Lung (tissue), 17 donors: ENCODE measurements at places on chromosomes 3 and 15. TPM values are rescaled to one million over a fixed set of nuclear protein-coding genes. Genes with fewer than 3 reads are reported as not detected.

The FAM81A gene
- polyA plus RNA-seq = 0.67 TPM

DNA sequence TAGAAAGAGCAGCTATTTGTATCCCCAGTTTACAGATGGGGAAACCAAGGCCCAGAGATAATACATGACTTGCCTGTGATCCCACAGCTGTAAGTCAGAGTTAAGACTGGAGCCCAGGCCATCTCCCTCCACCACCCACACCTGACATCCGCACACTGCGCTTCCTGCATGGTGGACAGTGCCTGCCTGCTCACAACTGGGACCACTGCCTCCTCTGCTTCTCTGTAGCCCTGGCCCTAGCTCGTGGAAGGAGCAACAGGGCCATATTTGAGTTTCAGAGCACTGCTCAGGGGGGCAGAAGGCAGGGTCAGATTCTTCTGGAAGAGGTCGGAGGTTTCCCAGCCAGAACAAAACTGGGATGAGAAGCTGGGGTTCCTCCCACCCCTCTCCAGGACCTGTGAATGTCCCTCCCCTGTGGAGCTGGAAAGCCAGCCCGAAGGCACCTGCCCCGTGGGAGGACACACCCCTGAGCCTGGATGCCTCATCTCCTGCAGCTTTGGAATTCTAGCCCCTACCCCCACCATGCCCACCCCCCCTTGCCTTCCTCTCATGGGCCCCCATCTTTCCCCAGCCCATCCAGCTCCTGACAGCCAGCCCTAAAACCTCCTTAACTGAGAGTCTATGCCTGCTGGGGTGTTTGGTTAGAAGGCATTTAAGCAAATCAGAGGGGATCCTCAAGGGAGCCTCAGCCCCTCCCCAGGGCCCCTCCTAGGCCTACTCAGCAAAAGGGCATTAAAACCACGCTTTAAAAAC is 100.1 kb downstream of the TPRA1 start:
- no peak for DNase-seq

The XIRP1 gene
- 0.08 TPM for polyA plus RNA-seq

GRCh38 chr3:129608087-129608935 is 1.8 kb upstream of the PLXND1 start:
- DNase-seq = peak; percentile 82

- DNase-seq = no peak
These were observed 785.3 kb downstream of the ROBO2 start for GRCh38 chr3:77825001-77825827.

- DNase-seq = no peak
These were observed 36.2 kb downstream of the SSR3 start for GRCh38 chr3:156518726-156519125.

The HAPLN3 gene
- 15.4 TPM for polyA plus RNA-seq

The GNB4 gene
- 6.3 TPM for polyA plus RNA-seq

DNA sequence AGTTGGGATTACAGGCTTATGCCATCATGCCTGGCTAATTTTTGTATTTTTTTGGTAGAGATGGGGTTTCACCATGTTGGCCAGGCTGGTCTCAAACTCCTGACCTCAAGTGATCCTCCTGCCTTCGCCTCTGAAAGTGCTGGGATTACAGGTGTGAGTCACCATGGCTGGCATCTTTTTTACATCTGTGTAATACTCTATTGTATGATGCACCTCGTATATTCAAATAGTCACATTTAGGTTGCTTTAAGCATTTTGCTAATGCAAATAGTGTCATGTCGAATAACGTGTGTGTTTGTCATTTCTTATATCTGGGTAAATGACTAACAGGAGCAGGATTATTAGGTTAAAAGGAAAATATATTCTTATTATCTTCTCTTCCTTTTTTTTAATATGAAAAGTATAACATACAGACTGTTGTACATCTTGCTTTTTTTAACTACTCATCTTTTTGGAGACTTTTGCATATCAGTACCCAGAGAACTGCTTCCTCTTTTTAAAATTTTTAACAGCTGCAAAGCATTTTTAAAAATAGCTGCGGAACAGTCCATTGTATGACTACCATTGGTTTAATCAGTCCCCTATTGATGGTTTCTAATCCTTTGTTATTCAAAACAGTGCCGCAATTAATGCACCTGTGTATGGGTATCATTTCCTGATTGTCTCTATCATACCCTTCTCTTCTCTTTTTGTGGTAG is 13.4 kb downstream of the SCAMP5 start:
- no peak for DNase-seq

GRCh38 chr3:166663194-166663593 is 716.9 kb downstream of the ZBBX start:
- no peak for DNase-seq

- no peak for DNase-seq
These were observed 103.0 kb downstream of the CORO2B start for GRCh38 chr15:68681836-68682235.

GRCh38 chr3:169746924-169747323 is 17.9 kb downstream of the TERC start:
- no peak for DNase-seq

DNA sequence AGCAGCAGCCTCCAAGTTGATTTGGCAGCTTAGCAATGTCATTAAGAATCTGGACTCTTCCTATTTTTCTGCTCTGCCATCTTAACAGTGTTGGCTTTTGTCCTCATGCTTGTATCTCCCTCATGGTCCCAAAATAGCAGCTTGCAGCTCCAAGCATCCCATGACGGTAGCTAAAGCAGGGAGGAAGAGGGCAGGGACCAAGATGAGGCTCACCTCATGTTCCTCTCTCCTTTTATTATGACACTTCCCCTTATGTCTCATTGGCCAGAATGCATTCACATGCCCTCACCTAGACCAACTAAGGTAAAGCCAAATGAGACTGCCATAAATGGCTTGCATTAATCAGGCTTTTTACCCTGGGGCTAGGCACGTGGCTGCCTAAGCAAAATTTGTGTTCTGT is 382.4 kb downstream of the SHQ1 start:
- DNase-seq = no peak

The LTK gene
- polyA plus RNA-seq = 4.8 TPM

The STRIT1 gene
- not detected for polyA plus RNA-seq

GRCh38 chr3:52084216-52084945 is 28.0 kb upstream of the DUSP7 start:
- no peak for DNase-seq

GRCh38 chr15:48406911-48407310 is 75.7 kb downstream of the DUT start:
- no peak for DNase-seq
